Stimulated activated CD4-positive, alpha-beta T cell treated with anti-CD3 and anti-CD28 coated beads, Interleukin-1b, Interleukin-23, amount 100 ng/mL, for 1 hour (primary cell): ENCODE measurements at places on chromosomes 7 and 10.
A peak's percentile ranks its signal among the peaks of the same experiment; 100 is the strongest.

- DNase-seq = no peak
These were observed 17.1 kb upstream of the ARPC1A start for GRCh38 chr7:99308461-99309074.

- no peak for DNase-seq
These were observed 730.5 kb downstream of the ZWINT start for GRCh38 chr10:55630491-55631056.

DNA sequence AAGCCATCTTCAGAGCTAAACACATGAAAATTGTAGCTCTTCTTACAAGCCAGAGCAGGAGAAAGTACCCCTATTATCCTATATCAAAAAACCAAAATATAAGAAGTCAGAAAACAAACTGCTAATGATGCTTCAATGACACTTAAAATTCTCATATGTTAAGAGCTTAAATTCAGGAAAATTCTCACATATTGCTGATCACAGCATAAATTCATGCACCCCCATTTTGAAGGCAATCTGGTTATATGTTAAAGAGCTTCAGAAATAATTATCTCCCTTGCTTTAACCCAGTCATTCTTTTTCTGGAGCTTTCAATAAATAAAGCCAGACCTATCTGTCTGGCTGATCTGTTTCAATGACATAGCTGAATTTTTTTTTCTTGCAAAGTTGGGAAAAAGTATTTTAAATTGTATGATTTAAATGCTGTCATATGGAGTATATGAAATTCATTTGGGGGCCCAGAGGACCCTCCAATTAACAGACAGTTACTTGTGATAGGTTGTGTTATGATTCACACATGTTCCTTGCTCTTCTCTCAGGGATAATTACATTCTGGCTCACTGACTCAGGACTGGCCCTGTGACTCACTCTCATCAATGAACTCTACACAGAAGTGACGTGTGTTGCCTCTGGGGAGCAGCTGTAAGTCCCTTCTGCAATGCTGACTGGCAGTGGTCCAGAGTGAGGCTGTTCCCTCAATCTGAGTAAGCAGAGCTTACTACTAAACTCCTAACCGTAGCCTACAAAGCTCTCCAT is 85.2 kb downstream of the HGF start:
- DNase-seq = no peak

GRCh38 chr10:80408242-80409101 is at the start of gene PRXL2A:
Gene PRXL2A (plus strand): TSS chr10:80408551. CDS start chr10:80420468, 11,917 bp downstream.
- DNase-seq = peak; percentile 77

DNA sequence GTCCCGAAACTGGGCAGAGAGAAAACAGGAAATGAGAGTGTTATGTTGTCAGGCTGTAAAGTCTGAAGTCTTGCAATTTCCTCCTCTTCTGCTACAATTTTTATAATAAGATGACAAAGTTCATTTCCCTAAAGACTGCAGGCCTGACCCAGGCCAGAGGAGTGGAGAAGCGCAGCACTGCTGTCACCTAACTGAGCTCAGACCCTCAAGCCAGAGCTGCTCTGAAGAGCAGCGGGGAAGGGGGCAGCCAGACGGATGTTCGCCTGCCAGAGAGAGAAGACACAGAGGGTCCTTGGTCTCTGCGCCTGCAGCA is 12.6 kb upstream of the AOAH start:
- DNase-seq = no peak

DNA sequence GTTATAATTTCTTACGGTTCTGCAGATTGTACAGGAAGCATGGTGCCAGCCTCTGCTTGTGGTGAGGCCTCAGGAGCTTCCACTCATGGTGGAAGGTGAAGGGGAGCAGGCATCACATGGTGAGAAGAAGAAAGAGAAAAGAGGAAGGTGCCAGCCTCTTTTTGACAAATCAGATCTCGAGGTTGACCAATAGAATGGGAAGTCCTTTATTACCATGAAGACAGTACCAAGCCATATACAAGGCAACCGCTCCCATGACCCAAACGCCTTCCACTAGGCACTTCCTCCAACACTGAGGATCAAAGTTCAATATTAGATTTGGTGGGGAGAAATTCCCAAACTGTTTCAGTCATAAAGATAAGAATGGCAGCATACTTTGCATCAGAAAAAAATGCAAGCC is 502.8 kb downstream of the GLRX3 start:
- DNase-seq = no peak

DNA sequence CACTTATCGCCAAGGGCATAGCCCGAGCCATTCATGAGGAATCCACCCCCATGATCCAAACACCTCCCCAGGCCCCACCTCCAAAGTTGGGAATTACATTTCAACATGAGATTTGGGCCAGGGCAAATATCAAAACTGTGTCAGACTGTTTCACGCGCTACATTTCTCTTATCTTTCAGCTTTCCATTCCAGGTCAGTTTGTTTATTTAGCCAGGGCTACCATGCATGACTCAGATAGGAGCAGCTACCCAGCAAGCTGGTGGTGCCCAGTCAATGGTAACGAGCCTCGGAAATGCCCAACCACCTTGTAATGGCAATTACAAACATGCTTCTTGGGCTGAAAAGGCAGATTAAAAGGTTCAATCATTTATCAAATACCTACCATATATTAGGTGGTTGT is 43.6 kb upstream of the BAMBI start:
- no peak for DNase-seq

GRCh38 chr7:95527033-95527775 is 41.5 kb downstream of the ASB4 start:
- DNase-seq = no peak

- no peak for DNase-seq
These were observed 60.2 kb upstream of the NRBF2 start for GRCh38 chr10:63072951-63073350.

DNA sequence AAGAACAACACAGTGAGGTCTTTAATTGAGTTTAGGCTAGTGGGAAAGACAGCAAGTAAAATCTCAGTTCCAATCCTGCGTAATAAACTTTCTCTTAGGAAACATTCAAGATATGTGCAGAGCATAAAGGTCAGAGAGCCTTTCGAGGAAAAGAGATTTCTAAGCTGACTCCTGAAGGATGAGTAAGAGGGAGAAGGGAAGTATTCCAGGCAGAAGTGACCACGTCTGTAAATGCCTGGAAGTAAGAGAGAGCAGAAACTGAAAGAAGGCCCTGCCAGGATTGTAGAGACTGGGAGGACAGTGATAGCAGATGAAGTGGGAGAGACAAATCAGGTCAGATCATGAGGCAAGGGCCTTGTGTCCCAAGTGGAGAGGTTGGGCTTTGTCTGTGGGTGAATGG is 41.8 kb downstream of the PNLIPRP3 start:
- no peak for DNase-seq

- DNase-seq = no peak
These were observed 352.6 kb downstream of the ADRA2A start for GRCh38 chr10:111429288-111430028.

- DNase-seq = no peak
These were observed 294.3 kb upstream of the KIAA1217 start for GRCh38 chr10:23914641-23915040.

GRCh38 chr10:129870474-129870757 is 93.7 kb downstream of the EBF3 start:
- no peak for DNase-seq

GRCh38 chr10:103849880-103850571 is 5.3 kb downstream of the SH3PXD2A start:
- DNase-seq = no peak

DNA sequence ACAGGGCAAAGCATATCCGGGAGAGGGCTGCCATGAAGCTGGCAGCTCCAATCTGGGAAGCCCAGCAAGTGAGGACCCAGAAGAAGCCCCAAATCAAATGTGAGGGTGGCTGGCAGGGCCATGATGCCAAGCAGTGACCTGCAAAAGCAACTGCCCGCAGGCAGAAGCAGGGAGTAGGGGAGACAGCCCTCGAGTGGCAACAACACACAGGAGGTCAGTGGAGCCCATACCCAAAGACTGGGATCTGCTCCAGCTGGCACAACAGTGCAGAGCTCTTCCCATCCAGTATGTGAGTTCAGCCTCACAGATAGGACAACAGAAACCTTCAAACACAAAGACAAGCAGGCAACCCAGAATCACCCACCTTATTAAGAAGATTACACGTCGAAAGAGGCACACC is 45.0 kb downstream of the GRID1 start:
- no peak for DNase-seq

GRCh38 chr10:29736366-29737073 is 101.7 kb upstream of the SVIL start:
- DNase-seq = no peak

- no peak for DNase-seq
These were observed 101.9 kb upstream of the LRRN3 start for GRCh38 chr7:110988890-110989501.

- no peak for DNase-seq
These were observed 321.7 kb upstream of the LRGUK start for GRCh38 chr7:133805426-133805825.

GRCh38 chr10:68553138-68553537 is 7.0 kb upstream of the TET1 start:
- no peak for DNase-seq

GRCh38 chr7:141558544-141559183 is 7.5 kb downstream of the AGK start:
- DNase-seq = no peak

DNA sequence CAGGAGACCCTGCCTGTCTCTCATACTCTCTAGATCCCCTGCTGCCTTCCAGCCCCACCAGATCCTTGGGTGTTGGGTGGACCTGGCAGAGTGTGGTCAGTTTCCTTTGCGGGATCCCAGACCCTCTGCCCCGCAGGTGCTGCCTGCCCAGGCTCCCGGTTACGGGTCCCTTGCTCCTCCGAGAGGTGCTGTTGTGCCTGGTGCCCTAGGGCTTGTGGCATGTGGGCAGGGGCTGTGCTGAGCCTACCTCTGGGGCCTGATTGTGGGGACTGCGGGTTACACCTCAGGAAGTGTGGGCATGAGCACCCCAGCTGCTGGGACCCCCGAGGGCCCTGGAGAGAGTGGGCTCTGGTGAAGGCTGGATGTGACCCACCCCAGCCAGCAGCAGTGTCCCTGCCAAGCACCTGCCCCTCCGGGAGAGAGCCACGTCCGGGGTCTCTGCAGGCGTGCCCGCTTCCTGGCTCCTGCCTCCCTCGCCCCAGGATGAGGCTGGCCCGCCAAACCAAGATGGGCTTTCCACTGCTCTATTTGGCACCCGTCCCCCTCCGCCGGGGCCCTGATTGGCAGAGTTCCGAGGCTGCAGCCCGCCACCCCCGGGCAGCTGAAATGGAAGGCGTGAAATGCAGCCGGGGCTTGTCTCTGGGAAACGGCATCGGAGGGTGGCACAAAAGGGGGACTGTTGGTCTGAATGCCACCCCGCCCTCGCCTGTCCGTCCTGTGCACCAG is 17.0 kb downstream of the CLIP2 start:
- no peak for DNase-seq

DNA sequence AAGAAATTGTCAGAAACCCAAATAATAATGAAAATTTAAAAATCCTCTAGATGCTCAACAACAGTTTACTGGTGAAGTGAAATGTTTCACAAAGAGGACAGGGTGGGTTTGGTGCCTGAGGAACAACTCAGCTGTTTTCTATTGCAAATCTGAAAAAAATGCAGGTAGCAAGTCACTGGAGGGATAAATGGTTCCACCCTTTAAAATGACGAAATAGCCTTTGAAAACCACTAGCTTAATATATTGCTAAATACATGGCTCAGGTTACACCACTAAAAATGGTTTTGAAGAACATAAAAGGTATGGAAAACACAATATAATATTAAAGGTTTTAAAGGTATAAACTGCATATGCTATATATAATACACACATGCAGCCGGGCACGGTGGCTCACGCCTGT is 69.5 kb downstream of the LMBR1 start:
- no peak for DNase-seq

- no peak for DNase-seq
These were observed 582.4 kb downstream of the SUGCT start for GRCh38 chr7:40717242-40717641.

- no peak for DNase-seq
These were observed 15.2 kb downstream of the ZNF282 start for GRCh38 chr7:149210551-149210950.

GRCh38 chr7:54556121-54556520 is 13.9 kb downstream of the VSTM2A start:
- DNase-seq = no peak
